ENCODE measurements at places on chromosomes 2 and 18.

DNA sequence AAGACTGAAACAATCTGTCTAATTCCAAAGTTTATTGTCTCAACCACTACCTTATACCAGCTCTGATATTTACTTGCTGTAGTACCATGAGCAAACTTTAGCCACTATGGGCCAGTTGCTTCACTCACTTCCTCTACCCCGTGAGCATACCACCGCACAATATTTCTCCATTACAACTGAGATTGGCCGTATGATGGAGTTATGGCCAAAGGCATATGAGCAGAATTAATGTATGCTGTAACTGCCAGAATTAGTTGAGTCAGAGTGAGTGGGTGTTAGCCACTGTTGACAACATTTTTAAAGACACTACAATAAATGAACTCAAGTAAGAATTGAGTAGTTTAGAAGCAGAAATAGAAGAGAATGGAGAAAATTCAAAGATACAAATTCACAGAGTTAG is 69.7 kb downstream of the LRATD1 start:
- DNase-seq = no peak

DNA sequence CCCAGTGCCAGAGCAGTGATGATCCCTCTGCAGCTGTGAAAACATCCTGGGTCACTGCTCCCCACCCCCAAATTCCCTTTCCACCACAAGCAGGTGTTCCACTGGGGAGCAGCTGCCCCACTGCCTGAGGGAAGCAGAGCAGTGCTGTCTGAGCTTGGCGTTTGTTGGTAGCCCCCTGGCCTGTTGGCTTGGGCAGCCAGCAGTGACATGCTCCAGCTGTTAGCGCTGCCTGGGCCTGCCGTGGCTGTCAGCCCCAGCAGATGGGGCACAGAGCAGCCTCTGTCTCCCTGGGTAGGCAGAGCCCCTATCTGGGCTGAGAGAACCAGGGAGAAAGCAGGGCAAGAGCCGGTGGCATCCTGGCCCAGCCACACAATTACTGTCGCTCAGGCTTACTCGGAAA is 247.7 kb downstream of the GLI2 start:
- DNase-seq = peak; percentile 55

DNA sequence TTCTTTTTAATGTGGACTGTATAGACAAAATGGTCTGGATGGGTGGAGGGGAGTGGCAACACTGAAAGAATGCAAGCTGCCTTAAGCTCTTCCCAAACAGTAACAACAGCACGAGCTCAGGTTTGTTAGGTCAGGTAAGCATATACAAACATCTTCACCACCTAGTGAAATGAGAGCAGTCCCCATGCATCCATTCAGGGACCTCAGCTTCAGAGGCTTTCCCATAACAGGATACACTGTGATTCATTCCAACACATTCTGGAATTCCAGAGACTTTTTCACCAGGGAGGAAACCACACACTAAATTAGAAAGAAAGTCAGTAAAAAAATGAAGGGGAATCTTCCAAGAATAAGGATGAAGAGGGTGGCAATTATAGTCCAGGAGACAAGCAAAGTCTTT is 50.4 kb upstream of the BZW1 start:
- DNase-seq = peak; percentile 16

- DNase-seq = no peak
Observed at GRCh38 chr2:126890136-126890510, 8.6 kb upstream of the TEX51 start.

- DNase-seq = peak; percentile 72
Observed at GRCh38 chr18:13381944-13382365, 163.4 kb downstream of the LDLRAD4 start.

- DNase-seq = peak; percentile 76
Observed at GRCh38 chr18:32770054-32770665, 2.7 kb downstream of the KLHL14 start.

DNA sequence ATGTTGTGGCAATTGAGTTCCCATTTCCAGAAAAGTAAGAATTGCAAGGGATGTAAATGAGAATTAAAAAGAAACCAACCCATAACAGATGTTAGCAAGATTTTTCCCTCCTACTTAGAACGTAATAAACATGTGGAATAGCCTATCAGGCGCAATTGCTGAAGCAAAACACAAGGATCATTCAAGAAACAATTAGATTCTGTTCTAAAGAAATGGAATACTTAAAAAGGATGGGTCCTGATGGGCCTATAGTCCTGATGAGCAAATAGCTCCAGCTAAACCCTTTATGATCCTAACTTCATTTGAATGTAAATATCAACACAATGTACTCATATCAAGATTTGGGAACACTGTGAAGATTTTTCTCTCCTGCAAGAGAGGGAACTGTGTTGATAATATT is 771.0 kb upstream of the CDH7 start:
- DNase-seq = no peak

- DNase-seq = no peak
Observed at GRCh38 chr2:213148572-213149261, 2.7 kb downstream of the IKZF2 start.

GRCh38 chr18:24831871-24832665 is 371.6 kb downstream of the HRH4 start:
- DNase-seq = no peak

- peak; percentile 35 for DNase-seq
Observed at GRCh38 chr2:37230581-37230980, 815 bp downstream of the CEBPZ start.

DNA sequence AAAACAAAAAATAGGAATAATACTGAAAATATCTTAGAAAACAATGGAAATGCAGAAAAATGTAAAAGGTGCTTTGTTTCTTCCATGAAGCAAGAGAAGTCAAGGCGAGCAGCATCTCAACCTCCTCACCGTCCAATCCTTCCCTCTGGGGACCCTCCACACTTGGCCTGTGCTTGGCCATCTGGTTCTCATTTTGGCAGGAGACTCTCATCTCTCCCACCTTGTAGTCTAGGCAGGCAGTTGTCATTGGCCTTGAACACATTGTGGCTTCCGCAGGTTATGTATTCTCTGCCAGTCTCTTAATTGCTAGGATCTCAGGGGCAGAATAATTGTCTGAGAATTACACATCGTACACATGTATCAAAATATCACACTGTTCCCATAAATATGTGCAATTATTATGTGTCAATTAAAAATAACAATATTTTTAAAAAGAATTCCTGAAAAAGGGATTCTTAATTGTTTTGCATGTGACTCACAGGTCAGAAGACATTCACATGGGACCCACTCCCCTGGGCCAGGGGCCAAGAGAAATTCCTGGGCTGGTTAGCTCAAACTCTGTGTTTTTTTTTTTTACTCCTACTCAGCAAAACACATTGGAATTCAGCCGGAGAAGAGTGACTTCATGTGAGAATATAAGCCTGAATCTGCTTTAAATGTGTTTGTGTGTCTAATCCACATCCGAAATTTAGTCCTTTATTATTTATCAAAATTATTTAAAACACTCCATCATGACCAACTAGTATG is 14.0 kb upstream of the ANKRD62 start:
- DNase-seq = no peak

DNA sequence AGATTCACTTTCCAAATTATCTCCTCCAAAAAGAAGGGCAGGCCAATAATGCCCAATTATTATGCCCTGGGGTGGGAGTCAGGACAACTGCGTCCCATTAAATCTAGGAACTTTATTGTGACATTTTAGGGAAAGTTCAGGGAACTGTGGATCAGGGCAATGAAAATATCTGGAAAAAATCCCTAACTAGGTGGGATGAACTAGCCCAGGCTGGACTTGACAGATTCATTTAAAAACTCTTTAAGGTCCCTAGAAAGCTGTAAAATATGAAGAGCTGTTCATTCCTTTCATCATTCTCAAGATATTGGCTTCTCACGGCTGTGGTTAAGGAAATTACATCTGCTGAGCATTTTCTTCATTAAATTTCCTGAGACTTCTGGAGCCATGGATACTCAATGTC is 8.2 kb downstream of the CREG2 start:
- DNase-seq = no peak

DNA sequence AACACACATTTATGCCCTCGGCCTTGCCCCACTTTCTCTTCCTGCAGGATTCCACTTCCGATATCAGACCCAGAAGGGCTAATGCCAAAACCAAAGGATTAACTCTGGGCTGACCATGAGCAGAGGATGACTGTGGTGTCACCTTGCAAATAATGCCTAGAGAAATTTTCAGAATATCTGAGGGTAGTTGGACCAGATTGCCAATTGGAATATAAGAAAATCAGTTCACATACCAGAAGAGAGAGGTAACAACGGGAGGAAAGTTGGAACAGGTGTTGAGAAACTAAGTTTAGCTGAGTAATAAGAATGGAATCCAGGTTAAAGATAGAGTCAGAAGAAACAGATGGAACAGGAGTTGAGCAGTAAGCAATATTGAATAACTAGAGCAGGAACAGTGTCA is 232.7 kb upstream of the UBE2E3 start:
- DNase-seq = no peak

DNA sequence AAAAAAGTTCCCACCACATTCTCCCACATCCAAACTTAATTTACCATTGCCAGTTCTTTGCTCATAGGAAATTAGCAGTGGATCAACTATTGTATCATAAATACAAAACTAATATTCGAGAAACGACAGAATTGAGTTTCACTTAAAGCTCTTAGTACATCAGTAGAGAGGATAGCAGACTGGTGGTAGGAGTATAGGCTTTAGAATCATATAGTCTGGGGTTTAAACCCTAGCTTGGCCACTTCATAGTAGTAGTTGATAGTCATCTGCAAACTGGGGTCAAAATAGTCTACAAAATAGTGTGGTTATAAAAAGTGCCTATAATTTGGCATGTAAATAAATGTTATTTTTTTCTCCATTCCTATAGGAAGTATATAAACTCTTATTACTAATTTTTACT is 30.9 kb downstream of the PIK3C3 start:
- DNase-seq = no peak

- no peak for DNase-seq
Observed at GRCh38 chr2:12636837-12637581, 79.7 kb upstream of the TRIB2 start.

- peak; percentile 60 for DNase-seq
Observed at GRCh38 chr2:19488009-19488691, 129.7 kb upstream of the OSR1 start.

DNA sequence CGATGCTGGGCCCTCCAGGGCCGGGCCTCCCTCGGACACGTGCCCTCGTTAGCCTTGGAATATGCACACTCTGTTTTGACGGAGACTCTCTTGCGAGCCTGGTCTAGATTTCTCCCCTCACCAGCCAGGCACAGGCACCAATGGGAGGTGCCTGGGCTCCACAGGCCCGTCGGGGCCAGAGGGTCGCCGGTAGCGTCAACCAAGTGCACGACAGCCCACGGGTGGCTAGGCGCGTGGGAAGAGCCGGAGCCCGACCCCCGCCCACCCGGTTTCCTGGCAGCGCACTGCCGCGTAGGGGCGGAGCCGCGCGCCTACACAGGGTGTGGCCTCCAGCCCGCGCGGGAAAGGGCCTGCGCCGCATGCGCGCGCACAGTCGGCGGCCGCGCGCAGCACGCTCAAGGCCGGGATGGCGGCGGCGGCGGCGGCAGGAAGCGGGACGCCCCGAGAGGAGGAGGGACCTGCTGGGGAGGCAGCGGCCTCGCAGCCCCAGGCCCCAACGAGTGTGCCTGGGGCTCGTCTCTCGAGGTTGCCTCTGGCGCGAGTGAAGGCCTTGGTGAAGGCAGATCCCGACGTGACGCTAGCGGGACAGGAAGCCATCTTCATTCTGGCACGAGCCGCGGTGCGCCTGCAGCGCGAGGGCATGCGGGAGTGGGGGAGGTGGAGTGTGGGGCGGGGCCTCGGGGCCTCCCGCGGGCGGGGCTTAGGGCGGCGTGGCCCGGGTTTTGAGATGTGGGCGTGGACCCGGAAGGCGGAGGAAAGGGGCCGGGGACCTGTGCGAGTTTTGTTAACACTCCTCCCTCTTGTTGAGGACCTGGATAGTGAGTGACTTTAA is at the start of gene POLE4:
POLE4 (plus strand) TSS at position 370 of the 832 bp plus-strand sequence; CDS start at position 407, 37 bp downstream.
- peak; percentile 96 for DNase-seq

- no peak for DNase-seq
Observed at GRCh38 chr2:26473796-26474195, 4.1 kb downstream of the OTOF start.

- DNase-seq = no peak
Observed at GRCh38 chr2:10883801-10884478, 27.8 kb upstream of the KCNF1 start.

- DNase-seq = no peak
Observed at GRCh38 chr2:105144941-105145300, 96.6 kb upstream of the GPR45 start.

Data from DMS53 (cell line).